ENCODE measurements at places on chromosomes 6 and 20.

DNA sequence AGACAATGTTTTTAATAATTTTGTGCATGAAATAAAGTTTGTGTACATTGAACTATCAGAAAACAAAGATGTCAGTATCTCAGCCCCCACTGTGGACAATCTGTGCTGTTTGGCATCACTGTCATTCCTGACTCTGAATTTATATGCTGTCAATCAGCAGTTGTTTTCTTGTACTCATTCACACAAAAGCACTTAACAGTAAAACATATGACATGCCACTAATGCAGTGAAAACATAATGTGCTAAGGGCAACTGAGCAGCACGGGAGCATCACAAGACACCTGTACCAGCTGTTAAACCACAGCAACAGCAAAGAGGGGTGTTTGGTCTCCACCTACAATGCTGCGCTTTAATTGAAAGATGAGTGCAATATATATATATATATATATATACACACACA lies 647.8 kb upstream of the SLC35B3 start:
- no peak for DNase-seq

DNA sequence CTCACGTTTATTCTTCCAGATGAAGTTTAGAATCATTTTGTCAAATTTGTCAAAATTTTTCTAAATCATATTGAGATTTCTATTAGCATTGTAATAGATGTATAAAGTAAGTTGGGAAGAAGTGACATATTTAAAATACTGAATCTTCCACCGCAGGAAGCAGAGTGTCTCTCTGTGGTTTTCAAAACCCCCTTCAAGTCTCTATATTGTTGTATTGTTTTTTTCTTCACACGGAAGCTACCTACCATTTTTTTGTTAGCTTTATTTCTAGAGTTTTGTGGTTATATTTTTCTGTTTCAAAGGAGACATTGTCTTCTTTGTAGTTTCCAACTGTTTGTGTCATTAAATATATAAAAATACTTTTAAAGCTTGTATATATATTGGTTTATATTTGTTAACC lies 188.6 kb downstream of the ZDHHC14 start:
- DNase-seq = no peak

DNA sequence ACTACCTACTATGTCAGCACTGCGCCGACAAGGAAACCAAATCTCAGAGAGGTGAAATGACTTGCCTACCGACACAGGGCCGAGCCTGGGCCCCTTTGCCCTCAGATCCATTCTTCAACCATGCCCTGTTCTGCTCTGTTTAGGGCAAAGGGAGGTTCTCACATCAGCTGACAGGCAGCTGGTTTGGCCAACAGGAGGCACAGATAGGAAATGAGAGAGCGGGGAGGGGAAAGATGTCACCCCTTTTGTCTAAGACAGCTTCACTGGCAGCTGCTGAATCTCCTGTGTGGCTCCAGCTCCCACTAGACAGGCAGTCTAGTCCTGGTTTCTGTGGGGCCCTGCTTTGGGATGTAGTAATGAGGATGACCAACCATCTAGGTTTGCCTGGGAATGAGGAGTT lies 158.7 kb downstream of the TMEM200A start:
- no peak for DNase-seq

GRCh38 chr6:40962241-40962640 lies 76.8 kb downstream of the UNC5CL start:
- no peak for DNase-seq

DNA sequence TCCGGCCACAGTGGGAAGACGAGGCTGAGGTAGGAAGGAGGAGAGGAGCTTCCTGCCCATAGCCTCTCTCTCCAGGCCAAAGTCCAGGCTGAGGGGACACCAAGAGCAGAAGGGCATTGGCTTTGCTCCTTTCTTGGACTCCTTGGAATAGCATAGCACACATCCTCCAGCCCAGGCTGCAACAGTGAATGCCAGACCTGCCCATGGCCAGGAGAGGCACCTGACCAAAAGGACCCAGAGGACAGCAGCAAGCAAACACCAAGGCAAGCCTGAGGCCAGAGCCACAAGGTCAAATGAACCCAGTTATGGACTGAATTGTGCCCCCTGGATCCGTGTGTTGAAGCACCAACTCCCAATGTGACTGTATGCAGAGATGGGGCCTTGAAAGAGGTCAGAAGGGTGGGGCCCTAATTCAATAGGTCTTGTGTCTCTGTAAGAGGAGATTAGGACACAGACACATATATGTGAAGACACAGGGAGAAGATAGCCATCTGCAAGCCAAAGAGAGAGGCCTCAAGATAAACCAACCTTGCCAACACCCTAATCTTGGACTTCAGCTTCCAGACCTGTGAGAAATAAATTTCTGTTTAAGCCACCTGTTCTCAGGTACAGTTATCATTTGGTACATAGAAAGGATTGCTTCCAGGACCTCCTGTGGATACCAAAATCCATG lies 126.5 kb upstream of the NXT1 start:
- no peak for DNase-seq

- no peak for DNase-seq
Observed at GRCh38 chr6:70838907-70839285, 118.0 kb downstream of the B3GAT2 start.

- no peak for DNase-seq
Observed at GRCh38 chr6:93574299-93574698, 154.9 kb upstream of the EPHA7 start.

DNA sequence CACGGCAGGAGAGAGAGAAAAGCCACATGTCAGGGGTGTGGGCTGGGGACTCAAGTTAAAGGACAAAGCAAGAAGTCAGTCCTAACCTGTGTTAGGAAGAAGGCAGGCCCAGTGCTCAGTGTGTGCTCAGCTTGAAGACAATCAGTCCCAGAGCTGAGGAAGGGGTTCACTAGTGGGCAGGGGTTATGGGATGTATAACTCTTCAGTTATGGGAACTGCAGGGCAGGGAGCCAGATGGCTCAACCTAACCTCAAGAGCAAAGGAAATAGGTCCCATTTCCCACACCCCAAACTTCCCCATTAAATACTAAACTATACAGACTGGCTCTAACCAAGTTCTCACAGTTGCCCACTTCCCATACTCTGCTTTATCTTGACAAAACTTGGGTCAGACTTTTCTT lies 7.4 kb upstream of the SSTR4 start:
- peak; percentile 26 for DNase-seq

DNA sequence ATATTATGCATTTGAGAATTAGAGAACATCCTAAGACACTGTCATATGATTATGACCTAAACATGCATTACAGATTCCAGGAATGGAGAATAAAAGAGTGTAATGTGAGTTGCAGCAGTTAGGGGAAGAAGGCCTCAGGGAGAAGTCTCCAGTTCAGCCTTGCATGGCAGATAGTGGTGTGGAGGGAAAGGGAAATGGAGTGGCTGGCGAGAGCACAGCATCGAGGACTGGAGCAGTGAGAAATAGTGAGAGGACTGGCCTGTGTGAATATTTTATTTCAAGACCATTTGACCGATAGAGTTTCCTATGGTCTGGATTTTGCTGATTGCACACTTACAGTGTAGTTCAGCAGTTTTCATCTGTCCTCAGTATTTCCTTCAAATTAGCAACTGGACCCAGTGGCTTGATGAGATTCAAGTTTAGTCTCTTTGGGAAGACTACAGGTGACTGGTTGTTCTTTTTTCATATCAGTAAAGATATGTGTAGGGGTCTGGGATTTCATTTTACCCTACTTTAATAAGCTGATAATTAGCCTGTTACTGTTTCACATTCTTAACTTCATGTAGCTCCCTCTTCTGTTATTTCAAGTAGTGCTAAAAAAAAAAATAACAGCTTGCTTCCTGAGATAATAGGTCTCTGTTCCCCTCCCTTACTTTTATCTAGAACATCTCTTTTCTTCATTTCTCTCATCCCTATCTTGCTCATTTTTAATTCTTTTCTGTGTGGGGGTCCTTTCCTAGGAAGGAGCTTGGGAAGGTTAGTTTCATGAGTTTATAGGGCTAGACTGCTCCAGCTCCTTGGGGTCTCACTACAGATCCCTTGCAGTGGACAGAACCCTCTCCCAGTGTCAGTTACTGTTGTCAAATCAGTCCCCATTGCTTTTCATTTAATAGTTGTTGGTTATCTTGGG lies 27.9 kb downstream of the BLTP3A start:
- DNase-seq = no peak

DNA sequence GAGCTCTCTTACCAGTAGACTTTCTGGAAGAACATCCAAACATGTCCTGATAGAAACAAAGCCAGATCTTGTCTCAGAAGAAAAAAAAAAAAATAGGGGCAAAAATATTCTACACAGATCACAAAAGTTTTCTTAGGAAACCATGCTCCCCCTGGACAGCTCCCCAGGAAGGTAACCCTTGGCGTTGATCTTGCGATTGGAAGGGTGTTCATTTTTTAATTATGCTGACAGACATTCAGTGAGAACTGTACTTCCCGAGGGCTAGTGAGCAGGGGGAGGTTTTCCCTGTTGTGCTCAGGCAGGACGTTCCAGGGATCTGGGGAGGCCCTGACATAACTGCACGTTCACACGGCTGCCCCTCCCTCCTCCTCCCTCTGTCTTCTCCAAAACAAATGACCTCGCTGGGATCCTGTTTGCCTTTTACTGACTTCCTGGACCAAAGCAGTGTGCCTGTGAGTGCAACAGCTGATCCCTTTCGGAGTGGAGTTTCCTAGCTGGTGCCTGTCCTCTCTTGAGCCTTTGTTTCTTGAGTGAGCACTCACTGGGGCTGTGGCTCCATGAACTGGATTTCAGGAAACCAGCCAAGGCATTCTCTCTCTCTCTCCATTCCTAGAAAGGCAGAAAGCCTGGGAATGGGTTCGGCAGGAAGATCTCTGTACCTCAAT lies 46.7 kb downstream of the MARCKS start:
- DNase-seq = no peak

GRCh38 chr20:50820515-50821256 lies 25.8 kb downstream of the BCAS4 start:
- DNase-seq = no peak

- DNase-seq = peak; percentile 43
Observed at GRCh38 chr6:161890832-161891297, 617.0 kb upstream of the AGPAT4 start.
